ENCODE measurements at places on chromosomes 4 and X.

DNA sequence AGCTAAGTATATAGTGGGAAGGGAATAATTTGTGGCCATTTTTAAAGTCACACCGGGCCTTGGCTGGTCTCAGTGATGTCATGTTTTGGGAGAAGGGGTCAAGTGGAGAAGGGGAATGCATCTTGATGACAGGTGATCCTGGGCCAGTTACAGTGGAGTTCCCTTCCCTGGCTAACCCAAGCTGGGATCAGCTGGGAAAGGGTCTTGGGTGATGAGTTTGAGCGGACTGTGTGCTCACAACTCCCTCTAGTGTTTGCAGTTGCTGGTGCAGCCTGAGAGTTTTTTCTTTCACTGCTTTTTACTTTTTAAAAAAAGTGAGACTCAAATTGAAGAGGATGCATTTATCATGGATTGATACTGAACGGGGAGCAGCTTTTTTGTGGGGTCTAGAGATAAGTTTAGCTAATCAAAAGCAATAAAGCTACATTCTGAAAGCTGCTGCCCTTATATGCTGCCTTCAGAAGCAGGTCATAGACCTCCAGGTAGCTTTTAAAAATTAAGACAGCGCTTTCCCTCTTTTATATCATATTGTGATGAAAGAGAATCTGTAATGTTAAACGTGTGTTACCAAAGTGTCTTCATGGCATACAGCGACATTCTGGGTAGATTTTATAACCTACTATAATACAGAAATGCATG, 164.7 kb downstream of the DCLK2 start:
- DNase-seq = no peak

- DNase-seq = no peak
Observed at GRCh38 chr4:181503687-181504390, 739.4 kb upstream of the TENM3 start.

DNA sequence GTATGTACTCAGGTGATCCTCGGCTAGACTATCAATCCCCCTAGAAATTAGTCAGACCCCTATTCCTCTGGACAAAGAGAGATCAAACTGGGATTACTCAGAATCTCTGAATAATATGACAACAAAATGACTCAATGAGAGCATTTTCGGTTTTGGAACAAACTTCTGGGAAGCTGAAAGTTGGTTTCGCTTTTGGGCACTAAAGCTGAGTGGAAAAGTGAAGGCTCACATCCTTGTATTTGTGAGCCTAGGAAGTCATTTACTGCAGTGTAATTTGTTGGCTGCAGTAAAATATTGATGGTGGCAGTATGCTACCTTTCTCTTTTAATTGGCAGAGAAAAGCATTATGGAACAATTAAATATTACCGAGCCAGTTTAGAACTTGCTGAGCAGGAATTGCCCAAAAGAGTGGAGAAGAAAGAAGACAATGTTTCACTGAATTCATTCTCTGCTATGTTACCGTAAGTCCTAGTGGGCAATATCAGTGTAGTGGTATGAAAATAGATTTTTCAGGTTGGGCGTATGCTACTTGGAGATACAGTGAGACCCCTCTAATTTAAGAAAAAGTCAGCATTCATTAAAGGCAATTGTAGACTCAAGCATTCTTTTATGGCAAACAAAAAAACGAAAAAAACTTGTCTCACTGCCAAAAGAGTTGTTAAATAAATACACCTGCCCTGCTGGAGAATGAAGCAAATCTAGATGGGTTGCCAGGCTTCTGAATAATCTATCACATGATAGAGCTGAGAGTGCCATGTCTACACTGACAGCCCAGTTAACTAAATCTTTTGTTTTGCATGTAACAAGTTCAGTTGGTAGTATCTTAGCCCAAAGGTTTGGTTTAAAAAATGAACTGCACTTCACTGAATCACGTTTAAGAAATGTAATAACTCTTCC, 69.6 kb downstream of the AGTR2 start:
- DNase-seq = no peak

DNA sequence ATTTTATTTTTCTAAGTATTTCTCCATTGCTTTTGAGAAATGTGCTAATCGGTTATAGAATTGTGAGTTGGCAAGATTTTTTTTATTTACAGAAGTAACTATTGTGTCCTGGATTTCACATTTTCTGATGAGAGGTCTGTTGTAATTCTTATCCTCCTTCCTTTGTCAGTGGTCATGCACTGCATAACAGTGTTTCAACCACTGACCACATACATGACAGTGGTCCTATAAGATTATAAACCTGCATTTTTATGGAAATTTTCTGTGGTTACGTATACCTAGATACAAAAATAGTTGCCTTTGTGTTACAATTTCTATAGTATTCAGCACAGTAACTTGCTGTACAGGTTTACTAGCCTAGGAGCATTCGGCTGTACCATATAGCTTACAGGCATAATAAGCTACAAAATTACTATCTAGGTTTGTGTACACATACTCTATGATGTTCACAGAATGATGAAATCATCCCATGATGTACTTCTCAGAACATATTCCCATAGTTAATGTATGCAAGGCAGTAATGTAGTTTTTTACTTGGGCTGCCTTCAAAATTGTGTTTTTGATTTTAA, 47.8 kb downstream of the APELA start:
- no peak for DNase-seq

GRCh38 chrX:121014826-121015225, 29.3 kb upstream of the CT47A1 start:
- DNase-seq = no peak

DNA sequence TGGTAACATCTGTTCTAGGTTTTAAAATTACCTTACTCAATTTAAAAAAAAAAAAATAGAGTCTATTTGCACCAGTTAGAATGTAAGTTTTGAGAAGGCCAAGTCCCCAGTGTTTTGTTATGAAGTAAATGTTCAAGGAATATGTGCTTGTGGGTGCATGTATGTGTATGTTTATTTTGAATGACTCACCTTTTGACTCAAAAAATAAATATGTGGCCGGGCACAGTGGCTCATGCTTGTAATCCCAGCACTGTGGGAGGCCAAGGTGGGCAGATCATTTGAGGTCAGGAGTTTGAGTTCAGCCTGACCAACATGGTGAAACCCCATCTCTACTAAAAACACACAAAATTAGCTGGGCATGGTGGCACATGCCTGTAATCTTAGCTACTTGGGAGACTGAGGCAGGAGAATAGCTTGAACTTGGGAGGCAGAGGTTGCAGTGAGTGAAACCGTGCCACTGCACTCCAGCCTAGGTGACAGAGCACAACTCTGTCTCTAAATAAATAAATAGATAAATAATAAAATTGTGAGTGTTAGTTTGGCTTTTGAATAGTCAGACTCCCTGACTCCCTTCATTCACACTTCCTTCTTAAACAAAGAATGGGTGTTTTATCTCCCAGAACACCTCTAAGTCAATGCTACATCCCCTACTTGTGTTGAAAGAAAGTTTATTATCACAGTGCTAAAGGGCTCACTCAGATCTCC, 511.3 kb upstream of the PCDH7 start:
- DNase-seq = no peak

- DNase-seq = no peak
Observed at GRCh38 chr4:126470862-126471261, 1156.1 kb downstream of the FAT4 start.

- peak; percentile 71 for DNase-seq
Observed at GRCh38 chr4:7770224-7771050, 169.2 kb downstream of the AFAP1 start.

GRCh38 chrX:36422368-36422767, 502.8 kb downstream of the CFAP47 start:
- no peak for DNase-seq

- peak; percentile 55 for DNase-seq
Observed at GRCh38 chr4:6058531-6059374, 40.5 kb upstream of the C4orf50 start.

- no peak for DNase-seq
Observed at GRCh38 chr4:183658362-183659028, 490 bp downstream of the RWDD4 start.

DNA sequence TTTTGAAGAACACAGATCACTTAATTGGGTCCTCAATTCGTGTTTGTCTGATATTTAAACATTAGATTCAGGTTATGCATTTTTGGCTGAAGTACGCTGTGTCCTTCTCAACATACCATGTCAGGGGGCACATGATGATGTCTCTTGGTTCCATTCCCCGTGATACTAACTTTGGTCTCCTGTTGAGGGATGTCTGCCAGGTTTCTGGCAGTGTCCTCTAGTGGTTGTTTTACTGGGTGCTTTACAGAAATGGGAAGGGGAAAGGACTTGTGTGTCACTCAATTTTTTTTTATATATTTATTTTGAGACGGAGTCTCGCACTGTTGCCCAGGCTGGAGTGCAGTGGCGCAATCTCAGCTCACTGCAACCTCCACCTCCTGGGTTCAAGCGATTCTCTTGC, 58.2 kb downstream of the WWC2 start:
- no peak for DNase-seq

DNA sequence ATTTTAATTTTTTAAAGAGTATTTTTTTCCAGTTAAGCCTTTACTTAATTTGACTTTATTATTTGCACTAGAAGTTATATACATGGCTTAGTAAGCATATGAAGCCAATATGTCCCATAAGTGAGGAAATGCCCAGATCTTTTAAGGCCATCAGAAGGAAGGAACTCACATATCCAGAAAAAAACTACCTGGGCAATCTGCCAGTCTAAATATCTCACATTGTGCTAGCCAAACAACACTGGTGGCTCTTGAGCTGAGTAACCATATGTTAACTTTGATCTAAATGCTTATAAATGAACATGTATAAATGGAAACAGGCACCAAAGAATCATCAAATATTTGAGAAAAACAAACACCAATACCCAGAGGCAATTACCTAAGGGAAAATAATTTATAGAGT, 138.6 kb upstream of the APOOL start:
- DNase-seq = no peak

DNA sequence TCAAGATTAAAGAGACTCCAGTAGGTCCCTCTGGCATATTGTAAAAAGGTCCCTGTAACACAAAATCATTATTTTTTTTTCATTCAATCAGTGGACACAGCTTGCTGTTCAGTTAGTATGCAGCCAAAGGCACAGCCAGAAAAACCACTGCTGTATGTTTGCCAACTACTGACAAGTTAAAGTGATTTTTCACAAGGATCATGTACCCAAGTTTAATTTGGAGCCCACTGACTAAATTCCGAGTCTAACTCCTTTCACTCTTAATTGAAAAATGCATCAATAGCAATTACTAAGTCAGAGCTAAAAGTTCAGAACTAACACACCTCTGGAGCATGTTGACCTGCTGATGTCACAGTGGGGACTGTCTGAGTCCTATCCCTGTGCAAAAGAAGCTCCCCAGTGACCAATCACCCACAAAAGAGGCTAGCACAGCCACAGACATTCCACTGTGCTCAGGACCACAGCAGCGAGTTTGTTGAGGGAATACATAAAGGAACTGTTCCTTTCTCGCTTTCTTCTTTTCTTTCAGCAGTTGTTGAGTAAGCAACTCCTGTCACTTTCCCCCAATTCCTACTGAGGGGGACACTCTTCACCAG, 60.4 kb downstream of the STX18 start:
- no peak for DNase-seq

DNA sequence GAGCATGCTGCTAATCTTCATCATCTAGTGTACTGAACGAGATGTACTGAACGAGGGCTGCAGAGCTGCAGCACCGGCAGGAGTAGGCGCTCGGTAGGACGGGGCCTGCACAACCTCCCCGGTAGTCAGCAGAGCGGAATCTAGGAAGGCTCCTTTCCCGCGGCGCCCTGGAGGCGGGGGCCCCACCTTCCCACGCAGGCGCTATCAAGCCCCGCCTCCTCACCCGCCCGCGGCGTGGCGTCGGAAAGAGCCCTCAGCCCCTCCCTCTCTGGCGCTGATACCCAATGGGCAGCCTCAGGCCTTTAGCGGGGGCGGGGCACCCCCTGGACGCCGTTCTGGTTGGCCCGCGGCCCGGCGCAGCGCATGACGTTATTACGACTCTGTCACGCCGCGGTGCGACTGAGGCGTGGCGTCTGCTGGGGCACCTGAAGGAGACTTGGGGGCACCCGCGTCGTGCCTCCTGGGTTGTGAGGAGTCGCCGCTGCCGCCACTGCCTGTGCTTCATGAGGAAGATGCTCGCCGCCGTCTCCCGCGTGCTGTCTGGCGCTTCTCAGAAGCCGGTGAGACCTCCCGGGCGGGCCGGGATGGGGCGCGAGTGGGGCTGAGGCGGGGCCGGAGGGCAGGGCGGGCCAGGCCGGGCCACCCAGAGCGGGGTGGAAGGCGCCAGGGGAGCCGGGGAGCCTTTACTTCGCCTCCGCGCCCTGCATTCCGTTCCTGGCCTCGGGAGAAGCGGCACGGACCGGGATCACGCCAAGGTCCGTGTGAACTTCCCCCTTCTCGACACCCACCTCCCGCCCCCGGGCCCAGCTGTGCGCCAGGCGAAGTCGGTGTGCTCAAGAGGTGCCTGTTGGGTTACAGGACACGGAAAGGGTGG, at the start of gene PDHA1:
Gene PDHA1, plus strand, starts transcription at position 393 of the 874 bp plus-strand sequence. Its CDS starts 111 bp downstream, at position 504.
- DNase-seq = peak; percentile 98

GRCh38 chr4:162151386-162151785, 12.4 kb downstream of the FSTL5 start:
- no peak for DNase-seq

- no peak for DNase-seq
Observed at GRCh38 chr4:87174672-87175071, 45.7 kb downstream of the KLHL8 start.

All from posterior vena cava (tissue), 2 donors.